T-helper 17 cell (primary cell): ENCODE measurements at places on chromosomes 4 and X.
A peak's percentile ranks its signal among the peaks of the same experiment; 100 is the strongest.

DNA sequence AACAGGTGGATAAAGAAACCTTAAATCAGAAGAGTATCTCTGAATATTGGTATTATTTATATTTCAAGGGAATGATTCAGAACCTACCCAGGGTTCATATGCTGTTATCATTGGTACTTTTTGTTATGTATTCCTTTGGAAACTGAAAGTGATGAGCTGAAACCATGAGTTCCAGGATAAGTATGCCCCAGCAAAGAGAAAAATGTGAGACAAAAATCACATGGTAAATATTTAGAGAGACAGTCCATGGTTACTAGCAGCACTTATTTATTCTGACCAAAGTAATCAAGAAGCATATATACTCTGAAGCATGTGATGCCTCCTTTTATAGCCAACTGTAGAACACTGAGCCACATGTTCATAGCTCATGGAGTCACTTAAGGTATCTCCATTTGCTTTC lies 277.7 kb downstream of the ARAP2 start:
- no peak for DNase-seq

DNA sequence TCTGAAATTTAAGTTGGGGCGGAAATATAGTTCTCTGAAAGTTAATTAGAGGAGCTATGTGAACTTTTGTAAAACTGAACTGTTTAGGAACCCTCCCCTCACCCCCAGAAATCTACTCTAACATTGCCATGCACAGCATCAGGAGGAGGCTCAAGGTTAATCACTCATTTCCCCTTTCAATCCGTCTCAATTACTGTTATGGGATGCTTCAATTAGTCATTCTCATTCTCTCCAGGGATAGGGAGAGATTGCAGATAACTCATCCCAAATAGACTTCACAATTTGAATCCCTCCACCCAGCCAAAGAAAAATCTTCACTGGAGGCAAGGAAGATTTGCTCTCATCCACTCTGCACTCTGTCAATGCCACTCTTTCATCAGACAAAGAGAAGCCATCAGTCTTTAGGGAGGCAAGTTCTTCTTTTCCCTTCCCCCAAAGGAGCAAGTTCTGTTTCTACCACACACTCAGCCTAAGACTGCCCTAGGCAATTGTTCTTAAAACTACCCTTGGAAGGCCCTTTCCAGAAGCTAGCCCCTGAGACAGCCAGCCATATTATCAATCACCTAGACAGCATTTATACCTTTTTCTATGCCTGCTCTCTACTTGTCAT lies 140.4 kb downstream of the SLC10A7 start:
- no peak for DNase-seq

DNA sequence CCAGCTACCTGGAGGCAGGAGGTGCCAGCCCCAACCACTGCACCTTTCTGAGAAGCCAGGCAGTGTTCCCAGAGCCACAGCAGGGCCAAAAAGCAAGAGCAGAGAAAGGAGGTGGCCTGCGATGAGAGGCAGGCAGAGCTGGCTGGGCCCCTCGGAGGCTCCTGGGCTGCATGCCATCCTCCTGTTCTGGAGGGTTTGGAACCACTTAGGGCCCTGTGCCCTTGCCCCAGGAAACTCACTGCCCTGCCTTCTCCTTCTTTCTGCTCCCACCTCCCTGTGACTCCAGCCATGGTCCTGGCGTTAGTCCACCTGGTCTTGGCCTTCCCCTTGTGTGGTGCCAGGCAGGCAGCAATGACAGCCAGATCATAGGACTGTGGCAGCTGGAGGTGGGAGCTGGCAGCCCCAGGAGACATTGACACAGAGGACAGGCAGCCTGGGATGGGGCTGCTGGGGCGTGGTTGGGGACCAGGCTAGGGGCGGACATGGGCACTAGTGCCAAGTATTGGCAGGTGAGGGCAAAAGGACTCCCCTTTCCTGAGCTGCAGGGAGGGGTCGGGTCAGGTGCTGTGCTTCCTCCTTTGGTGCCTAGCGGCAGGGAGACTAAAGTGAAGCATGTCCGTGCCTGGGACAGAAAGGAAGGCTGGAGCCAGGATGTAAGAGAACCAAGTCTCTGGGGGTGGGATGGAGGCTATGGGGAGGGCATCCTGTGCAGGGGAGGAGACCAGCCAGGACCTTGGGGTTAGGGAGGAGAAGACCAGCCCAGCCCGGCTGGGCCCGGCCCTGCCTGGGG lies 1.4 kb downstream of the APLN start:
- DNase-seq = no peak

- no peak for DNase-seq
Measured at GRCh38 chr4:91064157-91064853, 937.1 kb downstream of the CCSER1 start.

GRCh38 chrX:45240301-45240700 lies 39.6 kb upstream of the DIPK2B start:
- no peak for DNase-seq

DNA sequence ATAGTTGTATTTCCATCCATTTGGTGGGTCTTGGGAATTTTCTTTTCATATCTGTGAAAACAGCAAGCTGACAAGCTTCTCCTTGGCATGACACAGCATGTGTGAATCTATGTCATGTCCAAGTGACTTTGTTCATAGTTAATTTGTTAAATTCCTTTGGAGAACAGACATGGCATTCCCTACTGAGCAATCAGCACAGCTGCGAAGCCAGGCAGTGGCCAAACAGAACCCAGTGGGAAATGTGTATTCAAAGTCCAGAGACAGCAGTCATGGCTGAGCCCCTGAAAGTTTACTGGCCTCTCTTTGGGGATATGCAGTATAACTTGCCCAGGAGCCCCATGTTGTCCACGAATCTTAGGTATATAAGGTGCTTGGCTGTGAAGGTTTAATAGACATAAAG lies 474.7 kb downstream of the NKX6-1 start:
- DNase-seq = no peak

- DNase-seq = no peak
Measured at GRCh38 chrX:68824565-68825125, 4.2 kb upstream of the EFNB1 start.

GRCh38 chr4:37452952-37453280 lies 208.4 kb downstream of the NWD2 start:
- DNase-seq = no peak

DNA sequence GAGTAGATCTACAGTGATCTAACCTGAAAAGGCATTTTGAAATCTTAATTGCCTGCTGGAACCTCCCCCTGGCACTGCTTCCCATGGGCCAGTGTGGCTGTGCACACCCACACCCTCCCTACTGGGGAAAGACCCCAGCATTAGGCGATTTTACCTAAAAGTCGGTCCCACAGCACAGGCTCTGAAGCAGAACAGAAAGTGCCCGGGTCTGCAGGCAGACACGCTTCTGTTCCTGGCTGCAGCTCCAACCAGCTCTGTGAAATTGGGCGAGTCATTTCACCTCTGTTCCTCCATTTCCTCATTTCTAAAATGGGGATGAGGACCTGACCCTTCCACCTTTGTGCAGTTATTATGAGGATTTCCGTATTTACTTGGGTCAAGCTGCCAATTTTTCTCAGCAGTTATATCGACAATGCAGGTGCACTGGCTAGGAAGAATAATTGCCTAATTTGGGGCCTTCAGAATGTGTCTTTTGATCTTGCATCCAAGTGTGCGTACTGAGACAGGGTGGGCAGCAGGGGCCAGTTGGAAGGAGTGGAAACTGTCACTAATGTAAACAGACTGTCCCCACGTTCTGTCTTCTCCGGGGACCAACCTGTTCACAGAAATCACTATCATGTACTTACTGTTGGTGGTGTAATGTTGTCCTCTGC lies 7.1 kb downstream of the KLF3 start:
- no peak for DNase-seq

GRCh38 chr4:13601848-13602247 lies 25.7 kb downstream of the BOD1L1 start:
- no peak for DNase-seq

DNA sequence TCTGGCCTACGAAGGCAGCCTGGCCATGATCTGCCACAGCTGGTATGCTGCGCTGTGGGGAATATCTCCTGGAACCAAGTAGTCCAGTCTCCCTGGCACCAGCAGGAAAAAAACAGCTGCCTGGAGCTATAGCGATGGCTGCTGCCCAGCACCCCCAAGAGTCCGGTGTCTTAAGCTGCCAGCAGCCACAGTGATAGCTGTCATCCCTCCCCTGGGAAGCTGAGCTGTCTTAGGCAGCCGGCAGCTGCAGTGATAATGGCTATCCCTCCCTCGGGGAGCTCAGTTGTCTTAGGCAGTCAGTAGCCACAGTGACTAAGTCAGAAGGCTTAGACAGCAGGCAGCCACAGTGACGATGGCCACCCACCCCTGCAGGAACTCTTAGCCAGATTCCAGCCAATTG lies 205.1 kb downstream of the STPG2 start:
- DNase-seq = no peak

GRCh38 chr4:78776729-78777575 lies 802 bp downstream of the BMP2K start:
- DNase-seq = peak; percentile 27

- DNase-seq = no peak
Measured at GRCh38 chr4:58587856-58588255, 1477.7 kb upstream of the IGFBP7 start.
